EH (cell line): ENCODE measurements at places on chromosomes 2 and 18.

DNA sequence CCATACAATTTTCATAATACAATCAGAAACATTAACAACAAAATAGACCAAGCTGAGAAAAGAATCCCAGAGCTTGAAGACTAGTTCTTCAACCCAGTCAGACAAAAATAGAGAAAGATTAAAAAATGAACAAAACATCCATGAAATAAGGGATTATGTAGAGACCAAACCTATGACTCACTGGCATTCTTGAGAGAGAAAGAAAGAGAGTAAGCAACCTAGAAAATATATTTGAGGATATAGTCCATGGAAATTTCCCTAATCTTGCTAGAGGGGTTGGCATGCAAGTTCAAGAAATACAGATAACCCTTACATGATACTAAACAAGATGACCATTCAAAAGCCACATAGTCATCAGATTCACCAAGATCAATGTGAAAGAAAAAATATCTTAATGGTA is 281.7 kb downstream of the CCDC85A start:
- DNase-seq: peak; percentile 47

DNA sequence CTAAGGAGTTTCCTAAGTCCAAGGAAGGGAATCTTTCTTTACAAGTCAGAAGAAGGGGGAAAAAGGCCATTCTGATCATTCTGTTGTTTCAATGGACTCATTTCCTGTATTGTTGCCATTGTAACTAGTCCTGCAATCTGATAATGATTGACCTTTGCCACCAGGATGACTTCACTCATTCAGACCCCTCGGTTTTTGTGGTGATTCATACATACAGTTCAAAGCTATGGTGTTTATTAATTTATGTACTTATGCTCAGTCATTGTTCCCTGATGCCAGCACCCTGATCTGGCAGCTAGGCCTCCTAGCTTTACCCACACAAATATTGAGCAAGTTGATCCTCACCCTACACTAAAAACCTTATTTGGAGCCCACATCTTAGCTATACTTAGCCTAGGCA is 57.6 kb upstream of the ZNF519 start:
- DNase-seq: peak; percentile 0

- no peak for DNase-seq
These were observed 135.5 kb downstream of the TMEFF2 start for GRCh38 chr2:192059266-192059665.

DNA sequence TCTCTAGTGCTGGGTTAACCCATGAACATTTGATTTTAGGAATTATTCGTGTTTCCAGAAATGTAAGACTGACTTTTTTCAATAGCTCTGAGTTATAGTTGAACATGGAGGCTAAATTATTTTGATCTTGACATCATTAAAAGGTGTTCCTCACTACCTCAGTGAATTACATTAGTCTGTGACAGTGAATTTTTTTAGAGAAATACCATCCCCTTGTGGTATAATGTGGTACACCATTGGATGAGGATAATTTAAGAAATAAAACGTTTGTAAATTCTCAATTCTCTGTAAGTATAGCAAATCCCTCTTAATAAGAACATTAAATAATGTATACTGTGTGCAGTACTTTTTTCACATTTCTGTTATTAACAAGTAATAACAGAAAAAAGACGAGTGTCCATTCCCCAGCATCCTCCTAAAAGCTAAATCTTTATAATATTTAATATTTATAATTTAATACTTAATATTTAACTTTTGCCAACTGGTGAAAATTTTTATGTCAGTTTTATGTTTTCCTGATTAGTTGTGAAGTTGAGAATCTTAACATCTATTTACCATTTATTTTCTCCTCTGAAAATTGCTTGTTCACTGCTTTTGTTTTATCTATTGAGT is 70.3 kb upstream of the CWC22 start:
- peak; percentile 38 for DNase-seq

- no peak for DNase-seq
These were observed 55.8 kb downstream of the NEMP2 start for GRCh38 chr2:190478572-190479195.

DNA sequence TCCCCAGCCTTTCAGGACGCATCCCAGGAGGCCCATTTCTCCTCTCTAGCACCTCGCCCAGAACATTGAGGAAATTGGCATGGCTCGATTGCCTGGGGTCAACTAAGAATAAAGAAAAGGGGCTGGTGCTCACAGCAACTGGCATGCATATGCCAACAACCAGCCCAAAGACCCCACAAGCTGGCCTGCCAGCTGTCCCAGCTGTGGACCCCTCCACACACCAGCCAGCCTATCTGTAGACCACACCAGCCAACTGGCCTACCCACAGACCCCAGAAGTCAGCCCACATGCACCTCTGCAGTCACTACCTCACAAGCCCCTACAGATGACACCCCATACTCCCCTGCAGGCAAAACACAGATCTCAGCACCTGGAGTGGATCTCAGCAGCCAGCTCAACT is 123.8 kb upstream of the ID2 start:
- no peak for DNase-seq

- DNase-seq: no peak
These were observed 16.6 kb upstream of the GALNT1 start for GRCh38 chr18:35564795-35565453.

- DNase-seq: peak; percentile 34
These were observed 594.8 kb upstream of the ZEB2 start for GRCh38 chr2:145114726-145115125.

- no peak for DNase-seq
These were observed 8.2 kb upstream of the MBD2 start for GRCh38 chr18:54232485-54233227.

GRCh38 chr18:20971886-20972267 is 139.7 kb downstream of the ROCK1 start:
- peak; percentile 55 for DNase-seq

DNA sequence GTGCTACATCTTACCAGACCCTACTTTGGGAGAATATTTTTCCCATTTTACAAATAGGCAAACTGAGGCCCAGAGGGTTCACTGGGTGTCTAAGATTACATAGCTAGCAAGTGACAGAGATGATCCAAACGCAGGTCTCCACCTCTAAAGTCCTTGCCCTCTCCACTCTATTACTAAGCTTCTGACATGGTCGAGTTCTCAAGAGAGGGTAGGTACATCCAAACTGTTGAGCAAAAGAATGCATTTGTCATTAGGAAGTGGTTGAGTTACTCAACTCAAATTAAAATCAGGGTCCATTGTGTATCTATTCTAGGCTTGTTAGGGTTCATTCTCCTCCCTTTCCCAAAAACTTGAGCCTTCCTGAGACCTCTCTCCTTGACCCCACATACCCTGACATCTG is 680.6 kb upstream of the FANCL start:
- DNase-seq: peak; percentile 77

DNA sequence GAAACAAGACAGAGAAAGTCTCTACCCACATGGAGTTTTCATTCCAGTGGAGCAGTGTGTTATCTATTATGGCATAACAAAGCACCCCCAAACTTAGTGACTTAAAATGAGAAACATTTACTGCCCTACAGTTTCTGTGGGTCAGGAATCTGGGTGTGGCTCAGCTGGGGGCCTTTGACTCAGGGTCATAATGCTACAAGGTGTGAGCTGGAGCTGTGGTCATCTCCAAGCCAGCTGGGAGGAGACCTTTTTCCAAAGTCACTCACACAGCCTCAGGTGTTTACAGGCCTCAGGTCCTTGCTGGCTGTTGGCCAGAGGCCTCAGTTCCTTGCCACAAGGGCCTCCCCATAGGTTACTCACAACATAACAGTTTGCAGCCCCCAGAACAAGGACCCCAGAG is 169.2 kb downstream of the ETAA1 start:
- DNase-seq: peak; percentile 19

- DNase-seq: peak; percentile 78
These were observed 6.5 kb upstream of the CYBRD1 start for GRCh38 chr2:171515672-171516298.

DNA sequence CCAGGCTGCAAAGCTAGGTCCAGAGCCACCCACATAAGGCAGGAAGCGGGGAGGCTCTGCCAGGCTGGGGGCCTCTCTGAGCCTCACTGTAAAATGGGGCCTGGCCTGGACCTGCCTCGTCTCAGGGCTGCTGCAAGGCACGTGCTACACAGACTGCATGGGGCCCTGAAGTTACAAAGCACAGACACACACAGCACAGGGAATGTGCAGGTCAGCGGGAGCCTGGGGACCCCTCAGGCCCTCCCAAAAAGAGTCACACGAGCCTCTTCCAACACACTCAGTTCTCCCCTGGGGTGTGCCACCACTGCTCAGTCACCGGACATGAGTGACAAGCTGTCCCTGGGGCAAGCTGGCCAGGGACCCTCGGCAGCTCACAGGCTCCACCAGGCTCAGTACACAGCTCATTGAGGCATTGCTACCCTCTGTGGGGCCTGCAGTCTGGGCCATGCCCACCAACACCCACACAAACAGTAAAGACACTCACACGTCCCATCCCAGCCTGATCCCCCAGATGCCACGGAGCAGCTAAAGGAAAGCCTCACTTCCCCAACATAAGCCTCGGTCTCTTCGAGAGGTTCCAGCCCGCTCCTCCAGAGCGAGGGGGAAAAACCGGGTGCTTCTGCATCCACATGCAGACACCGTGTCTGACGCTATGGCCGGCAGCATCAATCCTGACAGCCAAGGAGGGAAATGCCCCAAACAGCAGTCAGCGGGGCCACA is 33.7 kb downstream of the BOK start:
- DNase-seq: no peak

DNA sequence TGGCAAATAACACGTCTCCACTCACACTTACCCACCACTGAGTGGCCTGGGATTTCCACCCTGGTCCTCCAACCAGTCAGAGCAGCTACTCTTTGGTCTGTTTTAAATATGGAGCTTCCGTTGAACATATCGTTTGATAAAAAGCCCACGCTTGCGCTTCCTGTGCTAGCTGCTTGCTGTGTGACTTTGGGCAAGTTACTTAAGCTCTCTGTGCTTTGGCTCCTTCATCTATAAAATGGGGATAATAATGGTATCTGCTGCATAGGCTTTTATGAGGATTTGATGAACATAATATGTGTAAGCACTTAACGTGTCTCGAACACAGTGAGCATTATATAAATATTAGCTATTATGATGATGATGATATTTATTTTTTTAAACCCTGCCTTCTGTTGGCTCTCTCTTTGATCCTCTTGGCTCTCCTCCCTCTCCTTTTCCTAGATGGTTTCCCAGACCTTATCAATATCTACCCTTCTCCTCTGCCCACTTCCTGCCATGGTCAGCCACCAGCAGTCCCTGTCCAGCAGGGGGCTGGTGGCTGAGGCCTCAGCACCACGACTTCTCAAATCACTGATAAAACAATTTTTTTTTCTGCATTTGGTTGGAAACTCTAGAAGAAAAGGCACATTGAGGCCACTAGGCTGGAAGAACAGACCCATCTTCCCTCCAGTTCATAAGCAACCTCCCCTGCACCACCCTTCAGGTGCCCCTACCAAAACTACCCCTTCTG is 191.9 kb downstream of the LOXHD1 start:
- DNase-seq: no peak

DNA sequence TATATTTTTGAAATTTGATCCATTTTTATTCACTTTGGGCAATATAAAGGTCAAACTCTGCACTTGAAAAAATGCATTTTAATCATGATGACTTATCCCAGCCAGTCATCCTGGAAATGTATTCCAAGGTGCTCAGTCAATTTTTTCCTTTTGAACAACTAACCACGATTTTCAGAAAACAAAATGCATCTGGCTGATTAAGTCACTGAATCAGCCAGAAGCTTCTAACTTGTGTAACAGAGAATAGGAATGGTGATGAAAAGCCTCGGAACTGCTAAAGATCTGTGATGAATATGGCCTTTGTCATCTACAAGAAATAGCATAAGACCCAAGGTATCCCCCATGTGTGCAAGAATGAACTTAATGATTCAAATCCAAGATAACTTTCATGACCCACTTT is 572.7 kb downstream of the EPHA4 start:
- DNase-seq: no peak

DNA sequence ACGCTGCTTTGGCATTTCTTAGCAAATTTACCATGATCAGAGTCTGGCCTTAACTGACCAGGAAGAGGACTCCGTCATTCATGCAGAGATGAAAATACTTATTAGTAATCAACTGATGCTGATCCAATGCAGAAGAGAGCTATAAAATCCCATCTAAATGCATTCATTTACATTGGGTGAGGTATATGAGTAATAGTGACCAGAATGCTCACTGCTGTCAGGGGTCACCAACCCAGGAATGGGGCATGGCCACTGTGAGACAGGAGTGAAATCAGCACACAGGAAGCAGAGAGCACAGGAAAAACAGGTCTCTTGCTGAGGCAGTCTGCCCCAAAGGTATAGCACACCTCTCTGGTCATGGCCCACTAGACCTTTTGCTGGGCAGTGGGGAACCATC is 68.1 kb upstream of the TMEM247 start:
- no peak for DNase-seq

- peak; percentile 88 for DNase-seq
These were observed 39.1 kb upstream of the FIGN start for GRCh38 chr2:163774862-163775261.

DNA sequence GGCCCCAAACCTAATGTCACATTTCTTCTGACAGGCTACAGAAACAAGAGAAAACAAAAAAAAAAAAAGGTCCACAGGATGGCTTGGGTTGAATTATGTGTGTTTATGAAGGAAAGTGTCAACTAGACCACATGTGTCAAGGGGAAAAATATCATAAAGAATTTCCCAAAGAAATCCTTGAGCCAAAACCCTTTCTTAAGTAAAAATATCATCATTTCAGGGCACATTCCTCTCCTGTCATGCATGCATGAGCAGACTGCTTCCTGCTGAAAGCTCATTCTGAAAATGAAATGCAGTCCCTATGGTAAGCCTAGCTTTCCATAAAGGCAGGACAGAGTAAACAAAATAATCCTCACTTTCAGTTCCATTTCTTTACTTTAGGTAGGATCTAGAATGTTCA is 85.7 kb upstream of the RBBP8 start:
- DNase-seq: no peak

GRCh38 chr18:30359521-30359920 is 683.0 kb downstream of the DSC3 start:
- DNase-seq: no peak

DNA sequence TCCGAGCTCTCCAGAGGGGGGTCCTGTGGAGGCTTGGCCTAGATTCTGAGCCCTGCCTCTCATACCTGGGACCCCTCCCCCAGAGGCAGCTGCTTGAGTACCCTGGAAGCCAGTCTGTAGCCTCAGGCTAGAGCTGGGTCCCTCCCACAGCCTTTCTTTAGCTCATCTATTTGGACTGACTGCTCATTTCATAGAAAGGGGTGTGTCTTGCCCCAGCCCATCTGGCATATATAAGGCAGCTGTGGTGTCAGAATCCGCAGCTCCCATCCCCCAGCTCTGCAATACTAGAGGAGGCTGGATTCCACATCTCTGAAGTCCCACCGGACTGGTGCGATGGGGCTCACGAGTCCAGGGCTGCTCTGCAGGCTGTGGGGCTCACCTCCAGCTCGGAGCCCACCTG is 26.1 kb downstream of the MPHOSPH10 start:
- peak; percentile 60 for DNase-seq

GRCh38 chr18:64245126-64245861 is 96.4 kb upstream of the LINC00305 start:
- DNase-seq: no peak

GRCh38 chr2:224252631-224253030 is 149.3 kb downstream of the FAM124B start:
- peak; percentile 76 for DNase-seq
